ENCODE measurements at places on chromosomes 12 and 14. TPM values are rescaled to one million over a fixed set of nuclear protein-coding genes. Genes with fewer than 3 reads are reported as not detected.
A peak's percentile ranks its signal among the peaks of the same experiment; 100 is the strongest.

Gene MUCL1
- total RNA-seq, result not detected

GRCh38 chr12:76242813-76243550, 105.2 kb downstream of the BBS10 start:
- DNase-seq, result no peak

Gene RASSF9
- 0.27 TPM for total RNA-seq

- DNase-seq, result peak; percentile 94
Measured at GRCh38 chr12:52148464-52149181, 43.2 kb downstream of the KRT80 start.

Gene CIROP
- total RNA-seq, result not detected

GRCh38 chr14:30994681-30995620, 30.5 kb upstream of the AP4S1 start:
- no peak for DNase-seq

DNA sequence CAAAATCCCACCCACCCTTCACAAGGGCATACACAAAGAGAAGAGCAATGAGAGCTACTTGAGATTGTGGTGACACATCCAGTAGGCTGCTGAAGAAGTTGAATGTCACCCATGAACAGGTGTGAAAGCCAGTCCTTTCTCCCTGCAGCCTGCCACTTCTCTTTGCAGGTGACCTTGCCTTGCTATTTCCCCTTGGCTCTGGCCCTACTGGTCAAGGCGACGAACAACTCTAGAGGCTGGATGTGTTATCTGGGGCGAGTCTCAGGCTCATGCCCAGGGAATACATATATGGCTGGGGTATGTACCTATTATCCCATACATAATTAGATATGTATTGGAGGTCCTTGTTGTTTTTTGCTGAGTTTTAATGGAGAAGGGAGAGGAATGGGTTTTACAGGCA, 70.2 kb upstream of the EGLN3 start:
- no peak for DNase-seq

Gene RPL10L
- total RNA-seq, result 9.6 TPM

Gene KRT6C
- total RNA-seq, result not detected

DNA sequence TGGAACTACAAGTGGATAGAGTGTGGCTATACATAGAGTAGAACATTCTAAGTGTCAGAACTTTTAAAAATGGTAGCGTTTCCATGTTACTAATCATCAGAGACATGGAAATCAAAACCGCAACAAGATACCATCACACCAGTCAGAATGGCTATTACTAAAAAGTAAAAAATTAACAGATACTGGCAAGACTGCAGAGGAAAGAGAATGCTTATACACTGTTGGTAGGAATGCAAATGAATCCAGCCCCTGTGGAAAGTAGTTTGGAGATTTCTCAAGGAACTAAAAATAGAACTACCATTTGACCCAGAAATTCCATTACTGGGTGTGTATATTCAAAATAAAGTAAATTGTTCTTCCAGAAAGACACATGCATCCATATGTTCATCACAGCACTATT, 518.6 kb downstream of the NELL2 start:
- DNase-seq, result no peak

DNA sequence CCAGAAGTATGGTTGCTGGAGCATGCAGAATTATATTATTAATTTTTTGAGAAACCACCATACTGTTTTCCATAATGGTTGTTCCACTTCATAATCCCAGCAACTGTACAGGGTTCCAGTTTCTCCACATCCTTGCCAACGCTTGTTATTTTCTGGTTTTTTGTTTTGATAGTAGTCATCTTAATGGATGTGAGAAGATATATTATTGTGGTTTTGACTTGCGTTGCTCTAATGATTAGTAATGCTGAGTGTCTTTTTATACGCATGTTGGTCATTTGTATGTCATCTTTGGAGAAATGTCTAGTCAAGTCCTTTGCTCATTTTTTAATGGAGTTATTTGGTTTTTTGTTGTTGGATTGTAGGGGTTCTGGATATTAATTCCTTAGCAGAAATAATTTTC, 58.1 kb downstream of the DAAM1 start:
- DNase-seq, result no peak

- DNase-seq, result no peak
Measured at GRCh38 chr12:122659579-122659978, 43.6 kb downstream of the HCAR2 start.

GRCh38 chr14:69986336-69986735, 107.1 kb downstream of the SMOC1 start:
- DNase-seq, result no peak

- DNase-seq, result peak; percentile 8
Measured at GRCh38 chr12:24705741-24706358, 243.1 kb downstream of the BCAT1 start.

Gene RESF1
- total RNA-seq, result 38.2 TPM

- no peak for DNase-seq
Measured at GRCh38 chr12:128288896-128289295, 21.9 kb downstream of the TMEM132C start.

DNA sequence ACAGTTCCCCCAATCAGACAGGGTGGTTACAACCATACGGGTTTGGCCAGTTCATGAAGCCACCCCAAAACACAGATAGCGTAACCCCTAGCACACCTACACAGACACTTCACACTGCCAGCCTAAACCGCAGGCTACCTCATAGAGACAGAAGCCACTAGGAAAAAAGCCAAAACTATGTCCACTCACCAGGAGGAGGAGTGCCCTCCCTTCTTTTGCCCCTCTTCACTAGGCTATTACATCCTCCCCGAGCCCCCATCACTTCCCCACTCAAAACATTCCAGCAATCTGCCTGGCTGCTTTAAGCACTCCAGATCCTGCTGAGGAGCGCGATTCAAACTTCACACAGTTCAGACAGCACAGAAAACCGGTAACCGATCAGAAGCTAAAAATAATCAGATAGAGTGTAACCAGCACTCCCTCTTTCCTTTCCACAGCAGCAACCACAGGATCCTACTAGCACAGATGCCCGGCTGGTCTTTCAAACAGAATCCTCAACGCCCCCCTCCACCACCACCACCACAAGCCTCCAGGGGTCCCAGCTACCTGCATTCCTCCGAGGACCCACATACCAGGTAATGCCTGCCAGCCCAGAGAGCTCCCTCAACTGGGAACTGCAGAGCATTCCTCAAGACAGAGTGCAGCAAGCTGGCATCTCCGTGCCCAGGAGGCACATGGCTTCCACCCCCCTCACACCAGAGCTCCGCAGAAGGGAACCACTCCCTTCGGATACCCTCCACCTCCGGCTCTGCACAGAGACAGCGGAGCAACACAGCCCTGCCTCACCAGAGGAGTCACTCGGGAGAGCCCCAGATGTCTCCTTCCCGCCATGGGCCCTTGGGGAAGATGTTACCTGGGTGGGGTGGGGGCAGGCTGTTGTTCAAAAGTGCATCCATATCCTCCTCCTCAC, 1.5 kb downstream of the CHD4 start:
- DNase-seq, result peak; percentile 46

Gene BIN2
- 6.3 TPM for total RNA-seq

GRCh38 chr12:48973531-48973930, 2.0 kb upstream of the WNT10B start:
- DNase-seq, result no peak

Gene BDKRB1
- 6.6 TPM for total RNA-seq

DNA sequence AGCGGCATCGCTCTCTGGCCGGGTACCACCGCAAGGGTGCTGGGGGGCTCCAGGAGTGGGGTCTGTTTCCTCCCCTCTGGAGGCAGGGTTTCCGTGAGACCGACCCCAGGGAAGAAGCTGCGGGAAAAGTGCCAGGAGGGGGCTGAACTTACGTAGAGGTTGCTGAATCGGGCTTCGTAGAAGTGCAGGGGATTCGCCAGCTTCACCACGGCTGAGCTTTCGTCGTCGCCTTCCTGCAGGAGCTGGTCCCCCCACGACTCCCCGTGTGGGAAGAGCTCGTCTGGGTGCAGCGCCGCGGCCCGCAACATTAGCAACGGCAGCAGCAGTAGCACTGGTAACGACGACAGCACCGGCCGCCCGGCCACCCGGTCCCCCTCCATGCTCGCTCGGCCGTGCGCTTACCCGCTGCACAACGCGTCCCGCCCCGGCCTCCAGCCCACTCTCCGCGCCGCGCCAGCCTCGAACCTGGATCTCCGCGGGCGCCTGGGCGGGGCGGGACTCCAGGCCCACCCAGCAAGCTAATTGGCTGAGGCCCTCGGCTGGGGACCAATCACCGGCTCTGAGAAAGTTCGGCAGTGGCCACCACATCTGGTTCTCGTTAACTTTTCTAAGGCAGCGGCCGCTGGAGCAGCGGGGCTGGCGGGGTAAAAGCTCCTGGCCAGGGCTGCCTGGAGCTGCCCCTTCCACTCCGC, at the start of gene NID2:
NID2 (minus strand) TSS at position 445 of the 692 bp plus-strand sequence; CDS start at position 380, 65 bp downstream.
- DNase-seq, result peak; percentile 84

Gene NXPH4
- total RNA-seq, result not detected

GRCh38 chr14:59277659-59278058, 89.2 kb downstream of the DAAM1 start:
- no peak for DNase-seq

- no peak for DNase-seq
Measured at GRCh38 chr12:100576331-100577036, 3.0 kb downstream of the GAS2L3 start.

Gene EIF2S3B
- 2.1 TPM for total RNA-seq

- DNase-seq, result no peak
Measured at GRCh38 chr12:62878211-62878610, 56.7 kb downstream of the PPM1H start.

Gene PTPRQ
- not detected for total RNA-seq

DNA sequence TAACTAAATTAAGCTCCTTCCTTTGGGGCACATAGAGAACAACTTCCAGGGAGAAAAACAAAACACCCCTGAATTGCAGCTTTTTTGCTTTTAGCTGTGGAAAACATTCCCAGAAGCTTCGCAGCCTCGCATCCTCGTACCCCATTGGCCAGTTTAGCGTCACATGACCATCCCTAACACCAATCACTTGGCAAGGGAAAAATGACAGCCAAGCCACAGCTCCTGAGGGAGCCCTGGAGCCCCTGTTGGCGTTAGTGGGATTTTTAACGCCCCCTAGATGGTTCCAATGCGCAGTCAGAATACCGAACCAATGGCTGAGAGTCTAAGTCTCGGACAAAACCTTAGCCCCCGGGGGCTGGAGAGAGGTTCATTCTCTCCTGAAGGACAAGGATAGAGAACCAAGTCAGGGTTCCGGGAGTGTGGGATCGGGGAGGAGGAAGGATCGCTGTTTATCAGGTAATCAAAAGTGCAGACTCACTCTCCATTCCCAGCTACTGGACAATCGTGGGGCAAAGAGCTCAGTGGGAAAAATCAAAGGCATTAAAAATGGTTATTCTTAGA, 135.6 kb upstream of the HIF1A start:
- DNase-seq, result no peak

Gene TAC3
- 1.4 TPM for total RNA-seq

DNA sequence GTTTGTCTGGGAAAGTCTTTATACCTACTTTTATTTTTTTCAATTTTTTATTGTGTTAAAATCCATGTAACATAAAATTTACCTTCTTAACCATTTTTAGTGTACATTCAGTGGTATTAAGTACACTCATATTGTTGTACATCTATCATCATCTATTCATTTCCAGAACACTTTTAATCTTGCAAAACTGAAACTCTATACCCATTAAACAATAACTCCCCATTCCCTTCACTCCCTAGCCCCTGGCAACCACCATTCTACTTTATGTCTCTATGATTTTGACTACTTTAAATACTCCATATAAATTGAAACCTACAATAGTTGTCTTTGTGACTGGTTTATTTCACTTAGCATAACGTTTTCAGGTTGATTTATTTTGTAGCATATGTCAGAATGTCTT, 131.9 kb upstream of the SLC38A2 start:
- DNase-seq, result no peak

Gene LMNTD1
- not detected for total RNA-seq

GRCh38 chr14:89036371-89036770, 211.9 kb downstream of the TTC8 start:
- no peak for DNase-seq

DNA sequence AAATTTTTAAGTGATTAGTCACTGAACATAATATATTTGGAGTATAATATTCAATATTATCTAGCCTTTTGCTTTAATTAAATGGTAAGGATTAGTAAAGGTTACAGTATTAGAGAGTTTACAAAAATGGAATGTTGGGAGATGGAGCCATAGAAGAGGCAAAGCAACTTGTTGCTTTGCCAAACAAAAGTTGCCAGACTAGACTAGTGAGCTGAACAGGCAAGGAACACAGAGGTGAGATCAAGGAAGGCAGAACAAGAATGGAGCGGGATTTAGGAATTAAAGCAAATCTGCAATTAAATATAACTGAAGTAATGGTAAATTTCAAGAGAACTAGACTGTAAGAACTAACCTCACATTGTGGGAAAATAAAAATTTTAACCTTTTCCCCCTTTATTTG, 5.1 kb downstream of the ARF6 start:
- DNase-seq, result no peak

- no peak for DNase-seq
Measured at GRCh38 chr12:4984971-4985370, 58.7 kb upstream of the KCNA5 start.

DNA sequence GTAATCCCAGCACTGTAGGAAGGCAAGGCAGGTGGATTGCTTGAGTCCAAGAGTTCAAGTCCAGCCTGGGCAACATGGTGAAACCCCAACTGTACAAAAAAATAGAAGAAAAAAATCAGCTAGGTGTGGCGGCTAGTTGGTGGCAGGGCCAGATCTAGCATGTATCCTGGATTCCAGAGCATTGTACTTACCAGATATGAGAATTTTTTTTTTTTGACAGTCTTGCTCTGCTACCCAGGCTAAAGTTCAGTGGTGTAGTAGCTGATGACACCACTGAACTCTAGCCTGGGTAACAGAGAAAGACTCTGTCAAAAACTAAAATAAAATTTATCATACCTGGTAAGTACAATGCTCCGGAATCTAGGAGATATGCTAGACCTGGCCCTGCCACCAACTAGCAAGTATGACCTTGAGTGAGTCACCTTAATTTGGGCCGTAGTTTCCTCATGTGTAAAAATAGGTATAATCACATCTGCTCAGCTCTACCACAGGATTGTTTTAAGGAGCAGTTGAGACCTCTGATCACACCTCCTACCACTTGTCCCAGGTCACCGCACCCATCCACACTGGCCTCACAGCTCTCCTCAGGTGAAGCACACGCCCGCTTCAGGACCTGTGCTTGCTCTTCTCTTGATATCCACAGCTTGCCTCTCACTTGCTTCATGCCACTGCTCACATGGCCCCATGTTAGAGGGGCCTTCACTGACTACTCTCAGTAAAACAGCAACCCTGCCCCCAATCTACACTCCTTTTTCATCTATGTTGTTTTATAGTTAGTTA, 140.2 kb downstream of the STXBP6 start:
- DNase-seq, result no peak

DNA sequence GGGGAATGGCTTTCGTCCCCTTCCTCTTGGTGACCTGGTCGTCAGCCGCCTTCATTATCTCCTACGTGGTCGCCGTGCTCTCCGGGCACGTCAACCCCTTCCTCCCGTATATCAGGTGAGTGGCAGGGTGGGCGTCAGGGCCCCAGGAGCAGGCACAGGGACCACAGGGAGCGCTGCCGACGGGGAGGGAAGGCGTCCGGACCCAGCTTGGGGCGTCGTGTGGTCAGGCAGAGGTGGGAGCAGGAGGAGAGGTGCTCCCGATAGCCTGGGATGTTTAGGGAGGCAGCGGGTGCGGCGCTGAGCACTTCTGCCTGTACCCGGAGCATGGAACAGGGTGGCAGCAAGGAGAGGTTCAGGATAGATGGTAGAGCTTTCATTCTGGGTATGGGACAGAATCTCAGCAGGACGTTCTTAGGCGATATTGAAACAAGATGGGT, 444 bp downstream of the DRAM1 start:
- no peak for DNase-seq

All from left colon (tissue), 2 donors.